ENCODE measurements at places on chromosomes 3 and 15.
A peak's percentile ranks its signal among the peaks of the same experiment; 100 is the strongest.

DNA sequence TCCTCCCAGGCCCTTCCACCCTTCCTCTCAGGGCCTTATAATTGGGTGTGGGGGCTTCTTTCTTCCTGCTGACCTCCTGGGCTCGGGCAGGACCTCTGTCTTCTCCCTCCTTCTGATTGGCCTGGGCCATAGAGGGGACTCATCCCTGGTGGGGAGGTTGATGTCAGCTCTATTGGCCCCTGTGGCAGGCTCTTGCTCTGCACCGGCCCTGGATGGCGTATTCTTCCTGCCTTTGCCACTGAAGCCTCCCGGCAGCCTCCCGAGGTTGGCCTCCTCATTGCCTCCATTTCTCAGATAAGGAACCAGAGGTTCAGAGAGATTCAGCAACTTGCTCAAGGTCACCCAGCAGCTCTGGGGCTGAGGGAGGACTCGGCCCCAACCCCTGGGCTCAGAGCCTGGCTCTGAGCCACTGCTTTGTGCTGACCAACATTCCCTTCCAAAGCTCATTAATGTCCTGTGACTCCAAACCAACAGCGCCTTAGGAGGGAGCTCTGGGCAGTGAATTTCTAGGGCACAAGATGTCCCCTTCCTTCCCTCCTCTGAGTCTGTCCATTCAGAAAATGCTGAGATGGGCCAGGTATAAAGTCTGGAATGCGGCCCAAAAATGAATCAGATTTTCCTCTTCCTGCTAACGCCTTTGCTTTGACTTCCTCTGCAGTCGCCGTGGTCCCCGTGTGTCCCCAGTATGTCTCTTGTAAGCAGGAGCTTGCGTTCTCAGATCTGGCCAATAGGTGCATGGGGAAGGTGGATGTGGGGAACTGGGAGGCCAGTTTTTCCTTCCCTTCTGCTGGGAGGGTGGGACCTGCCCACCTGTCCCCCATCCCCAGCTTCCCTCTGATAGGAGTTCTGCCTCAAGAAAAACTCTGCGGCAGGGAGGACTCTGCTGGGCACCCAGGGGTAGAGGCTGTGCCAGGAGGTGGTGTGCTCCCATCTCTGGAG lies 74.2 kb downstream of the HMCES start:
- no peak for DNase-seq

DNA sequence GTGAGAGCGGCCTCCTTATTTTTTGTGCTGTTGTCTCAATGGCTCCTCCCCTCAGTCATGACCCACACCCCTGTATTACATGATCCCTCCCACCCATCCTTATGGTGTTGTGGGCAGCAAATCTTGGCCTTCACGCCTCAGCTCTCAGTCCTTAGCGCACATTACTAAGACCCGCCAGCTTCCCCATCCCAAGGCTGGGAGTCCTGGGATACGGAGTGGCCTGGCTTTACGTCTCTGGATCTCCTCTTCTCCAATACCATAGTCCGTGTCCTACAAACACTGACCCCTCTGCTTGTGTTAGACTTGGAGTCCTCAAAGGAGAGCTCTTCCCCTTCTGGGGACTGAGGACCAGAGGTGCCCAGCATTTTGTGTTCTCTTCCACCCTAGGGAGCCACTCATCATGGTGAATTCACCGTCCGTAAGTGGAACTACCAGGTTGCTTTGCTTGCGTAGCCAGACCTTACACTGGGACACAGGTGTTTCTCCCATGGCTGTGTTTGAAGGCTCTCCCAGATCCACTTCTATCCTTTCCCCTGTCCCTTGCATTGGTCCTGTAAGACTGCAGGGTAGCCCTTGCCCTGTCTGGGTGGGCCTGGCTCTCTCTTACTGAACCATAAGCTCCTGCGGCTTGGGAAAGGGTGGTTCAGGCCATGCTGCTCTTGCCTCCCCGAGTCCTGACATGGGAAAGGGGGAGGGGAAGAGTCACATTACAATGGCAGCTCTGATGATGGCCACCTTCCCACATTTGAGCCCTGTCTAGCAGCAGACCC lies 13.6 kb downstream of the GRM2 start:
- no peak for DNase-seq

GRCh38 chr15:63178034-63178433 lies 11.4 kb upstream of the RAB8B start:
- no peak for DNase-seq

DNA sequence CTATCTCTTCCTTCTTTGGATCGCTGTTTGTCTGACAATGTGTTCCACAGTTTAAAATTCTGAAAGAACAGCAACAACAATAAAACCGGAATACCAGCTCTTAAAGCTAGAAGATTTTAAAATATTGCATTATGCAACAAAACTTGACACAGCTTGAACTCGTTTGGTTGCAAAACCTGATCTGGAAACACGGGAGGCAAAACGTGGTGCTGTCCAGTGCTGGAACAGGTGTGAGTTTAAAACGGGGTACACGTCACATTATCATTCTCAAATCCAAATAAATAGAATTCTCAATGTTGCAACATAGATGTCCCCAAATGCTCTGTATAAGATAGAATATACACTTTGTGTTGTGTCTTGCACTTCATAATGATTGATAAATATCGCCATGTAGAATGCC lies 110.9 kb upstream of the LYSMD4 start:
- no peak for DNase-seq

- no peak for DNase-seq
Measured at GRCh38 chr3:11168881-11169805, 14.8 kb downstream of the HRH1 start.

- no peak for DNase-seq
Measured at GRCh38 chr15:65233696-65234095, 22.4 kb upstream of the CILP start.

DNA sequence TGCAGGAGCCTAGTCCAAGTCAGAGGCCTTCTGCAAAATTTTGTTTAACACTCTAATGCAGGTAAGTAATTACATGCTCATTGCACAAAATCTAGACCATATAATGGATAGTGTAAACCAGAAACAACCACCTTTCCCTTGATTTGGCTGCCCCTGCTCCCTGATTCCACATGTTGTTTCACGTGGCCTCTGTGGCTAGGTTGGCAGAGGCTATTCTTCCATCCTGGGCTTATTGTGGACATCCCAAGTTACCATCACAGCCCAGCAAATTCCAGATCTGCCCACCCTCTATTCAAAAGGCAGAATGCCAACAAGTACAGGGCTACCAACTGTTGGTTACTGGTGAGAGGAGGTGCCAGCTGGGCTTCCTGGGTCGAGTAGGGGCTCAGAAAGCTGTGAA lies 794.5 kb upstream of the GRM7 start:
- no peak for DNase-seq

- no peak for DNase-seq
Measured at GRCh38 chr15:72584006-72584405, 70.5 kb upstream of the GOLGA6B start.

DNA sequence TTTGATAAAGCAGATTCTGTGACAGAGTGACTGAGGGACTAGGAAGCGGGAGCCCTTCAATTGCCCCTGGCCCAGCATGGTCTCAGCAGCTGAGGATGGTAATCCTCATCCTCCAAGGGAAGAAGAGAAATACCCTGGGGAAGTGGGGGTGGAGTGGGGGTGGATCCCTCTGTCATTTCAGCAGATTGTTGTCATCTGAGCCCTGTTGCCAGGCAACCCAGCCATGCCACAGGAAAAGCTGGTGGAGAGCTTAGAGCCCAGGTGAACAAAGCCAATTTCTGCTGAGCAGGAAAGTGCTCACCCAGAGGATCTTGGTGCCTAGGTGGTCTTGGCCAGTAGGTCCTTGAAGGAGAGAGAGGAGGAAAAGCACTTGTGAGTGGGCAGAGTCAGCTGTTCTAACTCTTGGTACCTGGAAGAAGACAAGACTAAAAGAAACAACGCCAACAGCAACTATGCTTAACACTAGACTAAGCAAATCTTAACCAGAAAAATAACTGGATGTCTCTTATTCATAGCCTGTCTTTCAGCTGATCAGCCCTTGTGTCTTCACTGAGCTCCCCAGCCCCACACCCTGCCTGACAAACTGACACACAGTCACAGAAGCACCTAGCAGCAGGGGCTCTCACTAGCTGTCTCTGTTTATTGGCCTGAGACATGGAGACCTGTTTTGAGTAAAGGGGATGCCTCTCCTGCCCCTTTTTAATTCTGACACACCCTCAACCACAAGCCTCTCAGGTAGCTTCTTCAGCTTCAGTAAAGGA lies 40.1 kb upstream of the DCLK3 start:
- no peak for DNase-seq

GRCh38 chr15:98281130-98281529 lies 320.6 kb downstream of the ARRDC4 start:
- no peak for DNase-seq

DNA sequence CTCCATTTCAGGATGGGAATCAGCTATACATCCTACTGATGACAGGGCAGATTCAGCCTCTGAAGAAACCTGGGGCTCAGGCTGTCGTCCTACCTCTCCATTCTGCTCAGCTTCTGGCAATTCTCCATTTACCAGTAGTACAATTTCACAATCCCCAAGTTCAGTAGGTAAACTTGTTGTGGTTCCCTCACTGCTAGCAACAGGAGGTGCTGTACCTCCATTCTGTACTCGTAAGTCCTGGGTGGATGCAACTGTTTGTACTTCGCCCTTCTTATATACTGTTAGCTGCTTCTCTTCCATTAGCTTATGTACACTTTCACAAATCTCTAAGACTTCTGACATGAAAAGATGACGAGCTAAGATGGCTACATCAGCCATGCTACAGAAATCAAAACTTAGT lies 11.6 kb downstream of the ZBTB11 start:
- no peak for DNase-seq

GRCh38 chr3:177652556-177653291 lies 455.4 kb upstream of the TBL1XR1 start:
- no peak for DNase-seq

- DNase-seq: no peak
Measured at GRCh38 chr15:61828860-61829513, 231.3 kb downstream of the VPS13C start.

GRCh38 chr15:67307889-67308597 lies 53.5 kb downstream of the IQCH start:
- no peak for DNase-seq

GRCh38 chr3:129021140-129021551 lies 20.0 kb downstream of the EFCC1 start:
- no peak for DNase-seq

DNA sequence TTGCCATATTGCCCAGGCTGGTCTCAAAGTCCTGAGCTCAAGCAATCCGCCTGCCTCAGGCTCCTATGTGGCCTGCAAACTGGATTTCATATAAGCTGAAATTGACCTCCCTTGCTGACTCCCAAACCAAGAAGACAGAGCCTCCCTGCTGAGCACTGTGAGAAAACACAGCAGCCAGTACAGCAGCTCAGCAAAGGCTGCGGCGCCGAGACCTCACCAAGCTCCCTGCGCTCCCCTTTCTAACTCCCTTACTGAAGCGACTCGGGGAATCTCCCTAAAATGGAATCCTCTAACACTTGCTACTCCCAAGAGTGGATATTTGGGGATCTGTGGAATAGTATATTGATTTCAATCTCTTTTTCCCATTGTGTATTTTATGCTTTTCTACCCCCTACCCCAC lies 34.6 kb downstream of the MUC20 start:
- no peak for DNase-seq

- peak; percentile 35 for DNase-seq
Measured at GRCh38 chr3:108838436-108838835, 15.8 kb downstream of the TRAT1 start.

GRCh38 chr3:53287131-53287629 lies 31.4 kb upstream of the TKT start:
- DNase-seq: no peak

DNA sequence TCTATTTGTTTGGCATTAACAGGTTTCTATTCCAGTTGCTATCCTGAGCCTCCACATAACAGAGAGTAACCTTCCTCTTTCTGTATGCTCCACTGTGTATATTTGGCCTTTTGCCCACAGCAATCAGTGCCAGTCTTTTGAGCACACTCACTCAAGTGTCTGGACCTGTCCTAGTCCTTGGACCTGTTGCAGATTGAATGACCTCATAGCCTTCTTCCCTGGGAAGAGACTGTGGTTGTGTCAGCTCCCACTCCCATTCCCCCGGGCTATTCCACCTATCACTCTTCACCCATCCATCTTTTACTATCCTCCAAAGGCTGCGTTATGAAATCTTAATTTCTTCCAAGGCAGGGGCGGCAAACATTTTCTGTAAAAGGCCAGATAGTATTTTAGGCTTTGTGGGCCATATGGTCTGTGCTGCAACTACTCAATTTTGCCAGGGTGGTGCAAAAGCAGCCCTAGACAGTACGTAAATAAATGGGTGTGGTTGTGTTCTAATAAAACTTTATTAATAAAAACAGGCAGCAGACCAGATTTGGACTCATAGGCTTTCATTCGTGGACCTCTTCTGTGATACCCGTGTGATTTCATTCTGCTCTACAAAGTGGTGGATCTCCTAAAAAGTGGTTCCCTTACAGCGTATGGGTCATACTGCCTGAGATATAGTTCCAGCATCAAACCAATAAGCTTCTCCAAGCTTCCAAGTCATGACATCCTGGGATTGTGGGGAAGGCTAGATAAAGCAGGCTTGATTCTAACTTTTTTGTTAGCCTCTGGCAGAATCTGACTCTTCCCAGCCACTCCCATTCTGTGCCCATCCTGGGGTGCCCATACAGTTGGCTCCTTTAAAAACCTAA lies 57.4 kb downstream of the CDAN1 start:
- no peak for DNase-seq

GRCh38 chr3:190242147-190242546 lies 80.1 kb downstream of the CLDN1 start:
- no peak for DNase-seq

- no peak for DNase-seq
Measured at GRCh38 chr3:69560116-69560515, 174.2 kb upstream of the FRMD4B start.

- no peak for DNase-seq
Measured at GRCh38 chr15:25508369-25509002, 69.7 kb upstream of the UBE3A start.

GRCh38 chr3:101643009-101643844 lies 33.7 kb downstream of the ZBTB11 start:
- DNase-seq: no peak

All from activated effector memory CD4-positive, alpha-beta T cell treated with Interleukin-2 at 50 U/mL for 16 hours (primary cell).